ENCODE measurements at places on chromosomes 12 and 14.

DNA sequence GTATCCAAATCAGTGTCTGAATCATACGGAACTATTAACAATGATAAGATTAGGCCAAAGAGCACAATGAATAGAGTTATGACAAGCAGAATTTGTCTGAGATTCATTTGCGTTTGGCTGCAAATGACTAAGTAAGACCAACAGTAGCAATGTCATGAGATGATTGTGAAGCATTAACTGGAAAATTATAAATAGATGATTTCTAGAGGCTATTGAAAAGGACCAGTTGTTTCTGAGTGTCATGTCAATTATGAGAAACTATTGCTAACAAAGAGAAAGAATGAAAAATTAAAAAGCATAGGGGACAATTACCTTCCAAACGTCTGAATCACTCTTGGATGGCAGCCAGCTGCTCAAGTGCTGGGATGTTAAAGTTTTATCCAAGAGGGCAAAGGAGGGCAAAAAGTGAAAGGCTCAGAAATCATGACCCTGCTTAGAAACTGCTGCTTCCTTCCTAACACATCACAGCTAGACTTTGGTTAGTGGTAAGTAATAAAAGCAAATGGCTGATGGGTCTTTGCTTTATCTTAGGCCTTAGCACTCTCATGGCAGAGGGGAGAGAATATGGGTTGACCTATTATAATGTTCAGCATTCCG lies 89.0 kb downstream of the AKAP6 start:
- DNase-seq = peak; percentile 30

DNA sequence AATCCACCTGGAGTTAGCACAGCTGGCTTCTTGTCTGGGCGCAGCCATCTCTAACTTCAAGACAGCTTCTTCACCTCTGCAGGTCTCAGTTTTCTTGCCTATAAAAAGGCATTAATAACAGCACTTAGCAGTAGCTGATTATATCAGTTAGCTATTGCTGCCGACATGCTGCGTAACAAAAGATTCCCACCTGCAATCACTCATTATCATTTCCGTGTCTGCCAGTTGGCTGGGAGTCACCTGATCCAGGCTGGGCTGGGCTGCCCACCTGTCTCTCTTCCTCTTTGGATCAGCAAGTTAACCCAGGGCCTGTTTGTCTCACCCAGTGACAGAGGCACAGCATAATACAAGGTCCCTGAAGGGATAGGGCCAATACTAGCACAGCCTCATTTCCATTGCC lies 109.7 kb downstream of the SCARB1 start:
- DNase-seq = no peak

- no peak for DNase-seq
Observed at GRCh38 chr12:95244350-95244749, 26.7 kb downstream of the VEZT start.

DNA sequence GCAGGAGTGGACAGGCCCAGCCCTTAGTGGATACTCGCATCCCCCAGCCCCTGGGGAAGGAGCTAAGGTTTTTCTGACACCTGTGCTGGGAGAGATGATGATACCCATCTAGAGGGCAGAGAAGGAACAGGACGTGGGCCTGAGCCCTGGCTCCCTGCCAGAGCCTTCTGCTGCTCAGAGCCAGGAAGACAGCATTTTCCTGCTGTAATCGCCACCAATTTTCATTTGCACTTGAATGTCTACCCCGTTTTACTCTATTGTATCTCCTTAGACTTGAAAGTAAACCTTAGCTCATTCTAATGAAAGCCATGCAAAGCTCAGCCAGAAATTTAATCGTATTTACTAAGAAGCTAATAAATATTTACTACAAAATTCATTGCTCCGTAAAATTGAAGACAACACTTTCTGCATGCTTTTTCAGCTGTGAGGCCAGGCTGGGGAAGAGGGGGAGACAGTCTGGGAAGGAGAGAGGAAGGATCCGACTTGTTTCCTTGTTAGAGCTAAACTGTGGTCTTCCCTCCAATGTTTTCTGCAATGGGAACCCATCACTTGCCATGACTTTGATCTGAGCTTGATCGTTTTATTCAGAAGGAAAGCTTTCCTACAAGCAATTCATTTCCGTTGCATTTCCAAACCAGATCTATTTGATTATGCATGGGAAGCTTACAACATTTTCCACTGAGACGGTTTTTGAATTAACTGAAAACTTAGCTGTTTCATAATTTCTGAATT lies 17.6 kb upstream of the TRAF3 start:
- no peak for DNase-seq

GRCh38 chr12:64491718-64492117 lies 39.8 kb downstream of the TBK1 start:
- DNase-seq = no peak

DNA sequence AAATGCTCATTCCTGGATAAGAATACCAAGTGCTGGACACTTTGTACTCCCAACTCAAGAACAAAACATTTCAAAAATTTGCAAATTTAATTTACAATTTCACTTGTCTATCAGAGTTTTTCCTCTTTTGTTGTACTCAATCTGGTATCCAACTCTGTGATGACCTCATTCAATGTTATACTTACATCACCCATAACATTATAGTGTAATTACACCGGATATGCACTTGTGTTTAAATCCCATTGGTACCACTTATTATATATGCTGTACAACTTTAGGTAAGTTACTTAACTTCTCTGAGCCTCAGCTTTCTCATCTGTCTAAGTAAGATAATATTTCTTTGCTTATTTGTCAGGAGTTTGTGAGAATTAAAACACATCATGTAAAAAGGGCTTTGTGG lies 76.6 kb upstream of the KCNJ8 start:
- DNase-seq = no peak

GRCh38 chr14:102352213-102352612 lies 10.5 kb downstream of the CINP start:
- DNase-seq = no peak

DNA sequence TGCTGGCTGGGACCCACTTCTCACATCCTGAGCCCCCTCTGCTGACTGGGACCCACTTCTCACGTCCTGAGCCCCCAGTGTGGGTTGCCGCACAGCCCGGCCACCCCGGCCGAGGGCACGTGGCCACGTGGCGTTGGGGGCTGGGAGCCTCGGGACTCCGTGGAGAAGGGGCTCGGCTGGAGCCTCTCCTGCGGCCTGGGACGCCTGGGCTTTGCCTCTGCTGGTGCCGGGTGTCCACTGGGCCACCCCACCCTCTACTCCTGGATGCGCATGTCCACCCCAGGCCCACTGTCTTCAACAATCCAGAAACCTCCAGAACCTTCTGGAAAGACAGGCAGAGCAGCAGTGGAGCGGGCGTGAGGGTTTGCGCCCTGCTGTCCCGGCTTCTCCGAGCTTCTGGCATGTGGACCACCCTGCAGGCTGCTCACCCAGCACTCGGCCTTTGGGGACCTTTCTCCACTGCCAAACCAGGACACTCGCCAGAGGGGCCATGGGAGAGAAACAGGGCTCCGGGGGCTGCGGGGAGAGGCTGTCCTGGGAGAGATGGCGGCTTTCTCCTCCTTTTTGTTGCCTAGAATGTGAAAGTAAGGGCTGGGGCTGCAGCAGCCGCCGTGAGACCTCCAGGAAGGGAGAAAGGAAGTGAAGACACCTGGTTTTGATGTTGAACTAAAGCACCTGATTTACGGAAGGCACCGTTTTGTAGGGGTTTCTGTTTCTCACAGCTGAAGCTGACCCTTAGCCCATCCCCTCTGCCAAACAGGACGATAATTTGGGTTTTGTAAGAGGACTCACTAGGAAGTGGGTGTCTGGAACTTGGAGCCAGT lies 30.0 kb downstream of the NOC4L start:
- no peak for DNase-seq

GRCh38 chr14:40122968-40123648 lies 690.9 kb upstream of the FBXO33 start:
- peak; percentile 7 for DNase-seq

GRCh38 chr14:34322940-34323418 lies 139.1 kb downstream of the SPTSSA start:
- DNase-seq = no peak

GRCh38 chr14:23559010-23559925 lies 3.2 kb downstream of the THTPA start:
- no peak for DNase-seq

- no peak for DNase-seq
Observed at GRCh38 chr12:112916270-112916669, 9.5 kb downstream of the OAS1 start.

DNA sequence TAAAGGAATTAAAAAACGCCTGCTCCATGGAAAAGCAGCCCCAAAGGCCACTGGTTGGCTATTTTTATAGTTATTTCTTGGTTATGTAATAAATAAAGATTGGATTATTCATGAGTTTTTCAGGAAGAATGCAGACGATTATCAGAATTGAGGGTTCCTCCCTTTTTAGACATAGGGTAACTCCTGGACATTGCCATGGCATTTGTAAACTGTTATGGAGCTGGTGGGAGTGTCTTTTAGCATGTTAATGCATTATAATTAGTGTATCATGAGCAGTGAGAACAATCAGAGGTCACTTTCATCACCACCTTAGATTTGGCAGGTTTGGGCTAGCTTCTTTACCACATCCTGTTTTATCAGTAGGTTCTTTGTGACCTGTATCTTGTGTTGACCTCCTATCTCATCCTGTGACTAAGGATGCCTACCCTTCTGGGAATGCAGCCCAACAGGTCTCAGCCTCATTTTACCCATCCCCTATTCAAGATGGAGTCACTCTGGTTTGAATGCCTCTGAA lies 728.7 kb downstream of the GALC start:
- no peak for DNase-seq

- DNase-seq = peak; percentile 64
Observed at GRCh38 chr12:50732591-50732990, 31.3 kb upstream of the ATF1 start.

DNA sequence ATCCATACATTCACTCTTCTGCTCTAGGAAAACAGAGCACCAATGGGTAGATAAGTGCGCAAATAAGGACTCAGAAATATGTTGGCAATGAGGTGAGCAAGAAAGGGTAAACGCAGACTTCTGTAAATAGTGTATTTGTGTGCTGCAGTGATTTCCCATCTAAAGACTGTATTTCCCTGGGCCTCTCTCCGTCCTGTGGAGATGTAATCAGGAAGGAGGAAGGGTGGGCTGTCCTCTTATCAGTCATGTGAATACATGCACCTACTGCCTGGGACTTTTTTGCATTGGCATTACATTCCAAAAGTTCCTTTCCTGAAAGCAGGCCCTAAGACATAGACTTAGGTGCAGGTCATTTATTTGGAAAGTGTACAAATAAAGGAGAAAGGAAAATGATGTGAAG lies 114.5 kb downstream of the OTOGL start:
- no peak for DNase-seq

DNA sequence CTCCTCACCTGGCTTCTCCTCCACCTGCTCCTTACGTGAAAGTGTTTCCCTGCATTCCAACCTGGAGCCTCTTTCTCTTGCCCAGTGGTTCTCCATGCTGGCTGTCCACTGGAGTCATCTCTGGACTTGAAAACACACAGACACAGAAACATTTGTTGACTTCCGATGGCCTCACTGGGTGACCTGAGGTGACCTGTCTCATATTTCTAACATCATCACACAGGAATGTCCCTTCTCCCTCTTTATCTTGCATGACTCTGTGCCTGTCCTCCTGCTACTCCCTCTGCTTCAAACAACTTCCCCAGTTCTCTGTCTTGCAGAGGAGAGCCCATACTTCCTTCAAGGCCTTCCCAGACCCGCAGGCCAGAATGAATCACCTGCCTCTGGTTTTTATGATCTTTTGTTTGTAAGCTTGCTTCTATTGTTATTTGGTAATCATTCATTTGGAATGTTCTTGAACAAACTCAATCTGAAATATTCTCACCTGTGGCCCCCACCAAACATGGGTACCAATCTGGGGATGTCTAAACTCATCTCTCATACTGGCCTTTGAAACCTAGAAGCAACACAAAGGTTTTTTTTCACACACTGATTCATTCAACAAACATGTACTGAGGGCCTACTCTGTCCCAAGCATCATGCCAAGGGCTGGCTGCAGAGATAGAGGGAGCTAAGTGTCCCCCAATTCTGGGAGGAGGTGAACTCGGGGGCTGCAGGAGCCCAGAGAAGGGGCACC lies 9.7 kb upstream of the RIN3 start:
- peak; percentile 77 for DNase-seq

- no peak for DNase-seq
Observed at GRCh38 chr14:67493092-67493717, 4.7 kb upstream of the TMEM229B start.

- DNase-seq = no peak
Observed at GRCh38 chr12:7099290-7099996, 7.2 kb upstream of the C1R start.

DNA sequence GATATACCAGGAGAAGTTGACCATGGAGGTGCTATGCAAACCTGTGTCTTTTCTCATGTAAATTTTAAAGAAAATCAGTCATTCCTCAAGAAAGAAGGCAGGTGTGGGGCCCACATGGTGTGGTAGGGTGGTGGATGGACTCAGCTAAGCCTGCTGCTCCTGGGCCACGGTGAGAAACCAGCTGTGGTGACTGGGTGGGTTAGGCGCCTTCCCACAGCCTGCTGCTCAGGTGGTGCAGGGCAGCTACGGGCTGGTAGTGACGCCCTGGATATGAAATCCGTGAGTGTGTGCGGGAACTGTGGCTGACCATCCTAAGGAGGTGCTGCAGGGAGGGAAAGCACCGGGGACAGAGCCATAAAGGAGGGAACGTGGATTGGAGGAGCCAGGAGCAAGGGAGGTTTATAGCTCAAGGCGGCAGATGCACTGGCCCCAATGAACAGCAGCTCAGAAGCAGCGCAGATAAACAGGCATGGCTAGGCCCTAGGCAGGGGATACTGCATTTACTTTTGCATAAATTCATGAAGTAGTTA lies 408.8 kb downstream of the FUT8 start:
- DNase-seq = no peak

DNA sequence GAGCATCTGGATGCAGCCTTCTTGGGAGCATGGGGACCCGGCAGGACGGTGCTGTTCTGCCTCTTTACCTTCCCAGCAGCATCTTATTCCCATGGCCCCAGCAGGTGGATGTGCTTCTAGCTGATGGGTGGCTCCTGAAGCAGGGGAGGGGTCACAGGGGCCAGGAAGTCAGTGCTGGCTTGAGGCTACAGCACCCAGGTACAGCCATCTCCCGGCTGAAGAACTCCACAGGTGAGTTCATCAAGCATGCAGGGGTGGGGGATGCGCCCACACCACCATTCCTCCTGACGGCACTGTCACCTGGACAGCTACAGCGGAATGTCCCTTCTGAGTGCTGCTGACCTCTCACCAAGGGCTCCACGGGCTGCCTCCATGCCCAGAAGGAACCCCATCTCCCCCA lies 57.3 kb downstream of the BCL11B start:
- no peak for DNase-seq

GRCh38 chr12:57472391-57472790 lies 7.3 kb downstream of the ARHGAP9 start:
- DNase-seq = no peak

GRCh38 chr14:42475289-42475688 lies 868.6 kb downstream of the LRFN5 start:
- DNase-seq = no peak
